Activated CD4-positive, alpha-beta T cell treated with anti-CD3 and anti-CD28 coated beads, Interleukin-2, amount 50 U/mL, for 1 hour (primary cell): ENCODE measurements at places on chromosomes 16 and 17.

DNA sequence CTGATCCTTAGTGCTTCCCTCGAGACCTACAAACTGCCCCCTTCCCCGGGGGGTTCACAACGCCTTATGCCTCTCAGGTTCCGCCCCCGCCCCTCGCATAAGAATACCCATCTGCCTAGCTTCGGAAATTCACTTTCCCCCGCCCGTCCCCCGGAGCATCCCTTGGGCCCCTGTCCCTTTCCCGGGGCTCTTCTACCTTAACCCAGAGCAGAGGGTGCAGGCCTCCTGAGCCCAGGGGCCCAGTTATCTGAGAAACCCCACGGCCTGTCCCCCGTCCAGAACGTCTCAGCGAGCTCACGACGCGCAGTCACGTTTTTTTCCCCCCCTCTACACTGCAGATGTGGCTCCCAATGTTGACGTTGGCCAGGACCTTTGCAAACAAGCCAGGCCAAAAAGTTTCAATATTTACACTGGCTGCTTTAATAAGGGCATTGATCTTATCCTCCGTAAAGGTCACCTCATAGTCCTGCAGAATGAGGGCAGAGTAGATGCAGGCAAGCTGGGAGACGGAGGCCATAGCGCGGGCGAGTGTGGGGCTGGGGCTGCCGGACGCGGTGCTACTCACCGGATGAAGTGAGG is 1.4 kb upstream of the NBR1 start:
- DNase-seq, result peak; percentile 6

DNA sequence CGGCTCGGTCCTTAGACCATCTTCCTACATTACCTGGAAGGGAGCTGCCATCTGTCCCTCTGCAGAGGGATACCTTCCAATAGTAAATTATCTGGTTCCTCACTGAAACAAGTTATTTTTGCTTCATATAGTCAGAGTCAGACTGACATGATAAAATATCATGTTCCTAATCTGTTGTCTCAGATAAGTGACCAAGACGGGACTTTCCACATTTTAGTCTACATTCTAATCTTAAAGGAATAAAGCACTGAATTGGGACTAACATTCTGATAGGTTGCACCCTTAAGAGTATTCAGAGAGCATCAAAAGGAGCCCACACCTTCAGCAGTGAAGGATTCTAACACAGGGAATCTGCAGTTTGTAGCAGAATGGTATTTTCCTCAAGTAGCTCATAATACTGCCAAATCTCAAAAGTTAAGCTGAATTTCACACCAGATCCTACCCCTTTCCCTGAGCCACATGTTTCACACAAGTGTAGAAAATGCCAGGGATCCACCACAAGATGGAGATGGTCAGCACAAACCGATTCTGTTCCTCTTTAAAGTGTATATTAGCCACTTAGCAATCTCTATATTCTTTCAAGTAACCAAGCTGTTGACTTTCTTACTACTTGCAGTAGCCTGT is 13.4 kb downstream of the GINS2 start:
- DNase-seq, result no peak

DNA sequence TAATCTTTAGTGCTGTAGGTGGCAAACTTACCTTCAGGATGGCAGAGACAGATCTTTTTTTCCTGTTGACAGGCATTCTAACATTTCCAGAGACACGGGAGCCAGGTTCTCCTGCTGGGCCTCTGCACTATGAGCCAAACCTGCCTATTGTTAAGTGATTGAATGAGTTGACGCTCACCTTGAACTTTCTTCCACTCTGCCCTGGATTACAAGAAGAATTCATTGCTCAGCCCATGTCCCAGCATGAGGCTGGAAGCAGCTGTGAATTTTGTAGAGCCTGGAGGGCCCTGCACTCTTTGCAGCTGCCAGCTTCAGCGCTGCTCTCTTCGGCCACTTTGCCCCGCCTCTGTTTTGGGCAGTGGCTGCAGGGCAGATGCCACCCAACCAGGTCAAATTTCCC is 9.4 kb upstream of the SLC7A5 start:
- no peak for DNase-seq

DNA sequence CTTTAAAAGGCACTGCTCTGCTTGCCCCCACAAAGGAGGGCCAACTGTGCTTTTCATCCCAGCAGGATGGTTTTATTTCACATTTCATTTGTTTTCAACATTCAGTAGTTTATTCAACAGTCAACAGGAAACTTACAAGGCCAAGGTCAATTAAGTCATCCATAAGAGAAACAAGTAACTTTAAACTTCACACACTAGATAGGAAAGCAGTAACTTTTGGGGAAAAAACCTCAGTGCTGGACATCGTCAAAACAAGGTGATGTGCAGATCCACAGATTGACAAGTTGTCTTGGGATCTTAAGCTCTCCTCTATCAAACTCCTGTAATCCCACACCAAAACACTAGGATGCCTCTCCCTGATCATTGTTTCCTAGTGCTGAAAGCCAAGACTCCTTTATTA is 18.5 kb downstream of the NFE2L1 start:
- DNase-seq, result no peak

DNA sequence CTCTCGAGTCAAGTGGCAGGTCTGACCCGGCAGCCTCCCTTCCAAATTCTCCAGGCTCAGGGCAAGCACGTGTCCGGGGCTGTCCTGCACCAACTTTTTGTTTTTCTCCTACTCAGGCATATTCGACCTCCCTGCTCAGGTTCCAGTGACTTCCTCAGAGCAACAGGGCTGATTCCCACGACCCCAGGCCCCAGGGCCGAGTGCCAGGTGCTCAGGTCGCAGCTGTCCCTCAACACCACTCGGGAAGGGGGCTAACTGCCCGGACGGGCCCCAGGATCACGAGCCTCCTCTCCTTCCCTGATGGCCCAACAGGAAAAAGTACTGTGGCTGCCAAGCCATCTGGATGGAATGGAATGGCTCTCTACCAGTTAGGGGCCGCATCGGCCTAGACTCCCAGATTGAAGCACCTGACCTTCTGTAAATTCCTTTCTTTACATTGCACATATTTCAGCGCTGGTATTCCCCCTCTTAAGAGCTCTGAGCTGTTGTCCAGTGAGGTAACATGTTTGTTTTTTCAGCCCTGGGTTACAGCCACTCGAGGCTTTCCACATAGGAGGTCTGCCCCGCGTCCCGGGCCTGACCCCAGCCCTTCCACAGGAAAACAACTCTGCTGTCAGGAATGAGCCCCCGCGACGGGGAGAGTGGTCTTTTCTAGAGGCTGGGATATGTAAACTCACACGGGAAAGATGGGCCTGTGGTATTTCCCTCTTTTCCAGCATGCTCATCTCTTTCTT is 25.0 kb downstream of the NXN start:
- no peak for DNase-seq

- no peak for DNase-seq
Observed at GRCh38 chr16:78851266-78851665, 749.3 kb downstream of the MAF start.

DNA sequence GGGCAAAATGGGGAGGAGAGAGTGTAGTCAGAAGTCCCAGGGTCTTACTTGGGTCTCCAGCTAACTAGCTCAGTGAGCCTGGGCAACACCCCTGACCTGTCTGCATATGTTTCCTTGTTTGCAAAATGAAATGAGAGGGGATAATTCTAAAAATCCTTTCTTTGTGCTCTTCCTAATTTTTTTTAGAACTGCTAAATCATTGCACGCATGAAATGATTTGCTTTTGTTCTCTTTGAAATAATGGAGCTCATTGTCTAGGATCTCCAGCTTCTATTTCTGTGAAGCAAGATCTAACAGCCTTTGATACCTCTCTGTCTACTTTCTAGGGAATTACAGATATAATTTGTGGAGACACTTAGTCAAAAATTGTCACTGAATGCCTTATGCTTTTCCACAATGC is 181.3 kb downstream of the CDH13 start:
- no peak for DNase-seq

DNA sequence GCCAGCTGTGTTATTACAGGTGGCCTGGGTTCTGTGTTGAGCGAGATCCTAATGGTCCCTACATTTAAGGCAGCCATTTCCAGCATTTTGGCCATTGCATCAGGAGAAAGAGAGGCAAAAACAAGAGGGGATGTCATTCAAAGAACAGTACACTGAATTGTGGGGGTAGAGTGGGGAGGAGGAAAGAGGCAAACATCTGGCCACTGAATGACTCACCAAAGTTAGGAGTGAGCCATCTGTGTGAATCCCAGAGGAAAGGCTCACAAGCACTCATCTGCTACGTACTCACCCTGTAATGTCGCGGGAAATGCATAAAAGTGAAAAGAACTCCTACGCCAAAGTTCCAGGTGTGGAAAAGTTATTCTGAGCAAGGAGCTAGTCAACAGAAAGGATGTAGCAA is 16.7 kb downstream of the KRABD2 start:
- DNase-seq, result no peak

DNA sequence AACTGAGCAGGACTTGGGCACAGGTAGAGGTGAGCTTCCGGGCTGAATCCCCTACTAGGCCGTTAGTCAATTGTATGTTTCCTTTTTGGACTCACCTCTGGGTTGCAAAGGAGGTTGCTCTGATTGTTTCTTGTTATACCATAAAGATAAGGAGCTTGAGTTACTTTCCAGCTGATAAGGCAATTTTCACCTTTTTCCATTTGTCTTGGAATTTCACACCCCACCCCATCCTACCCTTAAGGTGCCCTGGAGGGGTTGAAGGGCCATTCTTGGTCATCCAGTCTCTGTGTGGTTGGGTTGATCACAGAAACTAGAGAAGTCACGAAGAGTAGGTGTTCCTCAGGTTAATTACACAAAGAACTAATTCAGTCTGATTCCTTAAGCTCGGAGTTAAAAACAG is 162.2 kb downstream of the CDH13 start:
- no peak for DNase-seq

DNA sequence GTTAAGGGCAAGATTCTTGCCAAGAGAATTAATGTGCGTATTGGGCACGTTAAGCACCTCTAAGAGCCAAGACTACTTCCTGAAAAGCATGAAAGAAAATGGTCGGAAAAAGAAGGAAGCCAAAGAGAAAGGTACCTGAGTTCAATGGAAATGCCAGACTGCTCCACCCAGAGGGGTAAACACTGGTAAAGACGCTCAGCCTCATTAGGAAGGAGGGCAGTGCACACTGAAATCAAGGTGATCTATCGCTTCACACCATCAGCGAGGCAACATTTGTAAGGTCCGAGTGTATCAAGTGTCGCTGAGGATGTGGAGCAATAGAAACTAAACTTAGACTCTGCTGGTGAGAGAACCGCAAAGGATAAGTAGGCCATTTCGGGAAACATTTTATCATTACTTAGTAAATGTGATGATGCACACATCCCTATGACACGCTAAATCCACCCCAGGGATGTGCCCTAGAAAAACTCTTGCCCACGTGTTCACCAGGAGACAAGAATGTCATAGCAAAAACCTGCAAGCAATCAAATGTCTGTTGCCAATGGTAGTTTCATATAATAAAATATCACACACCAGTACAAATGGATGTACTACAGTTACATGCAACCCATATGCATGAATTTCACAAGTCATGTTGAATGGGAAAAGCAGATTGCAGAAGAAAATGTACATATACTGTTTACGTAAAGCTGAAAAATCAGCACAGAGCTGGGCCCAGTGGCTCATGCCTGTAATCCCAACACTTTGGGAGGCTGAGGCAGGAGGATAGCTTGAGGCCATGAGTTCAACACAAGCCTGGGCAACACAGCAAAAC is 23.6 kb downstream of the CNTROB start:
- DNase-seq, result no peak
